ENCODE measurements at places on chromosomes 5 and 9.
A peak's percentile ranks its signal among the peaks of the same experiment; 100 is the strongest.

GRCh38 chr5:104299998-104300706, 737.6 kb upstream of the NUDT12 start:
- DNase-seq: no peak

DNA sequence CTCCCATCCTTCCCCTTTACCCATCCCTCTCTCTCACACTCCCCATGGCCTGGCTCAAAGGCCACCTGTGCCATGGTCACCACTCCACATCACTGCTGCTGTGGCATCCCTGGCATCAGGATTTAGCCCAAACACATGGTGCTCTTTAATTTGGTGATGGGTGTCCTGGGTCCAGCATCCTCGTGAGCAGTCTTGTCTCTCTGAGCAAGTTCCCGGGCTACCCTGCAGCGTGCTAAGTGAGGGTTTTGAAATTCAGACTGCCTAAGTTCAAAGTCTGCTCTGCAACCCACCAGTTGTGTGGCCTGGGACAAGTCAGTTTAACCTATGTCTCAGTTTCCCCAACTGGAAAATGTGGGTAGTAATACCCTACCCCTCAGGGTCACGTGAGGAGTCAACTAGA, 39.9 kb downstream of the WHRN start:
- DNase-seq: no peak

DNA sequence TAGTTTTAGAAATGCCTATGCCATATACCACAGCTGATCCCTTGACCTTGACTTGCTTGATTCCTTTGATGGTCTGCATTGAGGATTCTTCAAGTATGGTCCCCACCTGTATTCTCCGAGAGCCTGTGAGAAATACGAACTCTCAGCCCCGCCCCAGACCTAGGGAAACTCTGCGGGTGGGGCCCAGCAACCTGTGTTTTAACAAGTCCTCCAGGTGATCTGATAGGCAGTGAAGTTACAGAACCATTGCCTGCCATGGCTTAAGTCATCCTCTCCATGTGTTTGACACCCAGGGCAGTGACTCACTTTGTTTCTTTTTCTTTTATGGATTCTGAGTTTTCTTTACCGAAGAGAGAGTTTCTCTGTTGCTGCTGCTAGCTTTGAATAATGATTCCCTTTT, 18.5 kb downstream of the FRMPD1 start:
- no peak for DNase-seq

DNA sequence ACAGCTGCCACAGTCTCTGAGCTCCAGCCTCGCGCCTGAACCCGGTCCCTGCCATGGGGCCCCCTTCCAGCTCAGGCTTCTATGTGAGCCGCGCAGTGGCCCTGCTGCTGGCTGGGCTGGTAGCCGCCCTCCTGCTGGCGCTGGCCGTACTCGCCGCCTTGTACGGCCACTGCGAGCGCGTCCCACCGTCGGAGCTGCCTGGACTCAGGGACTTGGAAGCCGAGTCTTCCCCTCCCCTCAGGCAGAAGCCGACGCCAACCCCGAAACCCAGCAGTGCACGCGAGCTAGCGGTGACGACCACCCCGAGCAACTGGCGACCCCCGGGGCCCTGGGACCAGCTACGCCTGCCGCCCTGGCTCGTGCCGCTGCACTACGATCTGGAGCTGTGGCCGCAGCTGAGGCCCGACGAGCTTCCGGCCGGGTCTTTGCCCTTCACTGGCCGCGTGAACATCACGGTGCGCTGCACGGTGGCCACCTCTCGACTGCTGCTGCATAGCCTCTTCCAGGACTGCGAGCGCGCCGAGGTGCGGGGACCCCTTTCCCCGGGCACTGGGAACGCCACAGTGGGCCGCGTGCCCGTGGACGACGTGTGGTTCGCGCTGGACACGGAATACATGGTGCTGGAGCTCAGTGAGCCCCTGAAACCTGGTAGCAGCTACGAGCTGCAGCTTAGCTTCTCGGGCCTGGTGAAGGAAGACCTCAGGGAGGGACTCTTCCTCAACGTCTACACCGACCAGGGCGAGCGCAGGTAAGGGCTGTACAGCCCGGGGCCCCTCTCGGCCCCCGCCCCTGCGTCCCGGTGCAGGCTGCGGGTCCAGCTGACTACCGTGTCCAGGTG, 509 bp downstream of the LVRN start:
- DNase-seq: peak; percentile 9

GRCh38 chr9:73138516-73138915, 13.1 kb upstream of the ANXA1 start:
- no peak for DNase-seq

DNA sequence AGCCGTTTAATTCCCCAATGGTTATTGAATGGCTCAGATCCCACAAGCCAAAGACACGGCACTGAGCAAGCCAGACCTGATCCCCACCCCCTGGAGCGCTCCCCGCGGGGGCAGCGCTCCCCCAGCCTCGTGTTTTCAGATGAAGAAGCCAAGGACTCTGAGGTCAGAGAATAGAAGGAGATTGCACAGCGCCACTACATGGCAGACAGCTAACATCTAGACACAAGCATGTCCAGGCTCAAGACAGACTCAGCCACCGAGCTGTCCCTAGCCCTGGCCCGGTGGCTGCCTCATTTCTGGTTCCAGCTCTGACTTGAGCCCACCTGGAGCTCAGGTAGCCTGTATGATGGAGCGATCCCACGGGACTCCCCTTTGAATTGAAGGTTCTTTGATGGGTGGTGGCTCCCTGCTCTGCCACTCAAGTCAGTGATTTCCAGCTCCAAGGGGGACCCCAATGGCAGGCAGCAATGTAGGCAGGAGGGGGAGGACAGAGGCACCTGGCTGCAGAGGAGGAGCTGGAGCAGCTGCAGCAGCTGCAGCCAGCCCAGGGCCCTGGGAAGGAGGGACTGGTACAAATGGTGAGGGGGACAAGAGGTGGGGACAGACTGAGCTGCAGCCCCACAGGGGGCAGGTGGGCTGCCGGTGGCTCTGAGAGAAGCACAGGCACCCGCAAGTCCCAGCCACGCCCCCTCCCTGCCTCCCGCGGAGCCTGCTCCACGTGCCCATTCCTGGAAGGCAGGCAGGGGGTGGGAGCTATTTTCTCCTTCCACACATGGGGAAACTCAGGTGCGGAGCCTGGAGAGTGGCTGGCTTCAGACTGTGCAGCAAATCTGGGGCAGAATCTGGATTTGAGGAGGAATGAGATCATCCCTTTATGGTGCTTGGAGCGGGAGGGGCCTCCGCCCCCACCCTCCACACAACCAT, 40.2 kb downstream of the NTNG2 start:
- DNase-seq: no peak

Measured in activated naive CD4-positive, alpha-beta T cell treated with anti-CD3 and anti-CD28 coated beads, Interleukin-2, amount 50 U/mL, for 16 hours (primary cell).